ENCODE measurements at places on chromosomes 11 and 22.

DNA sequence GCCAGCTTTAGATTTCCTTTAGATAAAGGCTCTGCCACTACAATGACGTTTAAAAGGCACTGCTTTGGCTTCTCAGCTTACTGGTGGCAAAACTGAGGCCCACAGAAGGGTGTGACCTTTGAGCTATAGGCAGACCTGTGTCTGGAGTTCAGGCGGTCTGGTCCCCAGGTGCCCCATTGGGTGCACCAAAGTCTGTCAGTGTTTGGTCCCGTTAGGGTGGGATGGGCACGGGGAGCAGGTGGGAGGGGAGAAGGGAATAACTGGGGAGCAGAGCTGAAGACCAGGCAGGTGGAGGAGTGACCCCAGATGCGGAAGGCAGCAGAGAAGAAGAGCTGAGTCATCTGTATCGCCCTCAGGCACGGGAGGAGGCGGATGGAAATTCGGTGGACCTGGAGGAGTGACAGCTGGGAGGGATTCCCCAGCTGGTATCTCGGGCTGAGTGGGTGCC, 45.3 kb upstream of the GCAT start:
- peaks cover 10% of the 10 kb centered on the region for H3K4me1 ChIP-seq
- H3K4me3 ChIP-seq = no peak overlapping the region
- DNase-seq = no peak
- H3K36me3 ChIP-seq = peaks cover 52% of the 10 kb centered on the region

DNA sequence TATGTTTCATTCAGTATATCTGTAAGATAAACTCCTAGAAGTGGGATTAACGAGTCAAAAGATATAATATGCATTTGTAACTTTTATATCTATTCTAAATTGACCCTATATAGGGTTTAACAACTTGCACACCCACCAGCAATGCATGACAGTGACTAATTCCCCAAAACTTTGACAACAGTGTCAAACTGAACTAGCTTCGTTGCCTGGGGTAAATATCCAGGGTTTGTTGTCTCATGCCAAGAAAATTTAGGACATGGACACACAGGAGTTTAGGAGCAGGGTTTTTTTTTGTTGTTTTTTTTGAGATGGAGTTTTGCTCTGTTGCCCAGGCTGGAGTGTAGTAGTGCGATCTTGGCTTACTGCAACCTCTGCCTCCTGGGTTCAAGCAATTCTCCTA, 5.1 kb downstream of the SNU13 start:
- H3K36me3 ChIP-seq = peaks cover 15% of the 10 kb centered on the region
- peaks cover 18% of the 10 kb centered on the region for H3K4me1 ChIP-seq
- no peak overlapping the region for H3K4me3 ChIP-seq
- H3K27ac ChIP-seq = no peak overlapping the region
- no peaks in the 10 kb centered on the region for H3K27me3 ChIP-seq

- H3K4me1 ChIP-seq = peaks cover 12% of the 10 kb centered on the region
- DNase-seq = no peak
- H3K36me3 ChIP-seq = no peaks in the 10 kb centered on the region
- no peak overlapping the region for H3K27ac ChIP-seq
Observed at GRCh38 chr11:93520726-93521509, 22.3 kb downstream of the SMCO4 start.

DNA sequence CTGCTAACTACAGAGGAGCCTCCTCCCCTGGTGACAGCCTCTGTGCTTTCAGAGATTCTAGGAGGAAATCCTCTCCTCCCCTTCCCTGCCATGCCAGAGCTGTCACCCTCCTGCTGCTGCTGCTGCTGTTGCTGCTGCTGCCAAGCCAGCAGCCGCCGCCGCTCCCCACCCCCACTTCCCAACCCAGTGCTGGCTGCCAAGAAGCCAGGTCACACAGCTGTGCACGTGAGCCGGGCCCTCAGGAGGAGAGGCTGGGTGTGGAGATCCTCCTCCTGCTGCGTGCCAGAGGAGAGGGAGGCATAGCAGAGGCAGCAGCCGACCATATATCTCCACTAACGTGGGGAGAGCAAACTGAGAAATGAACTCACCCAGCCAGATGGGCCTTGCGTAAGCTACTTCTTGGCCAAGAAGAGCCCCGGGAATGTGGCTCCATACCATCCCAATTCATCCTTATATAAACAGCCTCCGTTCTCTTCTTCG, 12.4 kb downstream of the CRY2 start:
- DNase-seq = peak; percentile 62
- peak overlapping the region; percentile 9 for H3K4me3 ChIP-seq
- H3K27ac ChIP-seq = peak overlapping the region; percentile 79

DNA sequence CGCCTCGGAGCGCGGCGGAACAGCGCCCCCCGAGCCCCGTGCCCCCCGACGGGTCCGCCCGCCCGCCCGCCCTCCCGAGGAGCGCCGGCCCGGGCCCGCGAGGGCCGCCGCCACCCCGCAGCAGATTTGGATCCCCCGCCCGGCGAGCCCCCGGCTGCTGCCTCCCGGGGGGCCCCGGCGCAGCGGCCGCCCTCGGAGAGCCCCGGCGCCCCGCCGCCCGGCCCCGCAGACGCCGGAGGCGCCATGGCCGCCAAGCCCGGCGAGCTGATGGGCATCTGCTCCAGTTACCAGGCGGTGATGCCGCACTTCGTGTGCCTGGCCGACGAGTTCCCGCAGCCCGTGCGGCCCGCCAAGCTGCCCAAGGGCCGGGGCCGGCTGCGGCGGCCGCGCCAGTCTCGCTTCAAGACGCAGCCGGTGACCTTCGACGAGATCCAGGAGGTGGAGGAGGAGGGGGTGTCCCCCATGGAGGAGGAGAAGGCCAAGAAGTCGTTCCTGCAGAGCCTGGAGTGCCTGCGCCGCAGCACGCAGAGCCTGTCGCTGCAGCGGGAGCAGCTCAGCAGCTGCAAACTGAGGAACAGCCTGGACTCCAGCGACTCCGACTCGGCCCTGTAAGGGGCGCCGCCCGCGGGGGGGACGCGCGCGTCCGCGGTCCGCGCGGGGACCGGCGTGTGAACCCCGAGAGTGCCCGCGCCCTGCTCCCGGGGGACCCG, 380 bp downstream of the C11orf96 start:
- no peaks in the 10 kb centered on the region for H3K27me3 ChIP-seq
- H3K4me1 ChIP-seq = peaks cover 33% of the 10 kb centered on the region
- no peaks in the 10 kb centered on the region for H3K36me3 ChIP-seq
- peak overlapping the region; percentile 95 for H3K4me3 ChIP-seq
- no peak for DNase-seq
- peak overlapping the region; percentile 98 for H3K27ac ChIP-seq

Measured in thoracic aorta (tissue), 2 donors.